Activated T-helper 1 cell treated with anti-CD3 and anti-CD28 coated beads, Interleukin-2, amount 50 U/mL, for 16 hours (primary cell): ENCODE measurements at places on chromosomes 4 and X.

GRCh38 chr4:106801386-106801785, 234.7 kb downstream of the DKK2 start:
- DNase-seq: no peak

DNA sequence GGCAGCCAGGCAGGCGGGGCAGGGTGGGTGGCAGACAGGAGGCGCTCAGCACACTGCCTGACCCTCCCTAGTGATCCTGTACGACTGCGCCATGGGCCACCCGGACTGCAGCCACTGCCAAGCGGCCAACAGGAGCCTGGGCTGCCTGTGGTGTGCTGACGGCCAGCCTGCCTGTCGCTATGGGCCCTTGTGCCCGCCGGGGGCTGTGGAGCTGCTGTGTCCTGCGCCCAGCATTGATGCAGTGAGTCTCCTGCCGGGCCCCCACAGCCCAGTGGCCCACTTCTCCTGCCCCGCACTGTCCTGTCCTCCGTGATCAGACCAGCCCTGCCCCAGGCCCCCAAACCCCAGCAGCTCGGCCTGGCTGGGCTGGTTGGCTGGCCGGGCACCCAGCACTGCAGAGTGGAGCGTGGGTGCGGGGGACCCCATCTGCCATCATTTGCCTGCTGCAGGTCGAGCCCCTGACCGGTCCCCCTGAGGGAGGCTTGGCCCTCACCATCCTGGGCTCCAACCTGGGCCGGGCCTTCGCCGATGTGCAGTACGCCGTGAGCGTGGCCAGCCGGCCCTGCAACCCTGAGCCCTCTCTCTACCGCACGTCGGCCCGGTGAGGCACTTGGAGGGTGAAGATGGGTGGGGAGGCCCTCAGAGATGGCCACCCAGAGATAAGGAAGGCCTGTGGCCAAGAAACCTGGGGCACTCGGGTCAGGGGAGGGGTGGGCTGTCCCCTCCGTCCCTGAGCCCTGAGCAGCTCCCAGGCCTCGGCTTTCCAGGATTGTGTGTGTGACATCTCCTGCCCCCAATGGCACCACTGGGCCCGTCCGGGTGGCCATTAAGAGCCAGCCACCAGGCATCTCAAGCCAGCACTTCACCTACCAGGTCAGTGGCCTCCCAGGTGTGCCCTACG, 7.6 kb downstream of the PLXNB3 start:
- no peak for DNase-seq

- DNase-seq: no peak
These were observed 78.1 kb downstream of the BMP15 start for GRCh38 chrX:50988649-50989048.

GRCh38 chrX:7068939-7069367, 78.6 kb upstream of the STS start:
- no peak for DNase-seq

DNA sequence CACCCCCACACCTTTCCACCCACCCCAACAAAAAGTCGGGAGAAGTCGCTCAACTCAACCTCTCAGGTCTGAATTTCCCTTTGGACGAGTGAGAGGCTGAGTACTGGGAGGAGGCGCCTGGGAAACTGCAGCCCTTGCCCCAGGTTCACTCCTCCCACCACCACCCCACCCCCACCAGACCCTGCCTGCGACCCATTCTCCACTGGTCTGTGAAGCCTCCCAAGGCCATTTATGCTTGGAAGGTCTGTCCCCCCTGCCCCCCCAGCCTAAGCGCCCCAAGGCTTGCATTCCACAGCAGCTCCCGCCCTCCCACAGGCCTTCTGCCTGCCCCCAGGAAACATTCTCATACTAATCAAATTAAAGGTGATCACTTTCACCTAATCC, 27.2 kb downstream of the ELF4 start:
- no peak for DNase-seq

DNA sequence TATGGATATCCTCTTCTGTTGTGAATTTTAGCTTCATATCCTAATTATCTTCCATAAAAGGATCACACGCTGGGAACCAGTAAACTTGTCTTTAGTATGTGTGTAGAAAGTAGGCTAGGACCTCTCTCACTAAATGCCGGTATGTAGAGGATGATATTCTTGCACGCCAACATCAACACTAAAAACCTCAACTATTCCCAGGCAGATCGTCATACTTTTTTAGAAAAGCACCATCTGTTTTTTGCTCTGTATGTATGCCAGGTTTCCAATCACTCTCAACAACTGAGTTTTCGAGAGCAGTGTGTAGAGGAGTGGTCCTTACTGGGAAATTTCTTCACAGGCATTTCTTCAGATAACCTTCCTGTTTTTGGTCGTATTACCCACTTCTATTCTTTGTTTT, 283.6 kb downstream of the GALNTL6 start:
- DNase-seq: no peak
